ENCODE measurements at places on chromosomes 16 and 17. TPM values are rescaled to one million over a fixed set of nuclear protein-coding genes. Genes with fewer than 3 reads are reported as not detected.

DNA sequence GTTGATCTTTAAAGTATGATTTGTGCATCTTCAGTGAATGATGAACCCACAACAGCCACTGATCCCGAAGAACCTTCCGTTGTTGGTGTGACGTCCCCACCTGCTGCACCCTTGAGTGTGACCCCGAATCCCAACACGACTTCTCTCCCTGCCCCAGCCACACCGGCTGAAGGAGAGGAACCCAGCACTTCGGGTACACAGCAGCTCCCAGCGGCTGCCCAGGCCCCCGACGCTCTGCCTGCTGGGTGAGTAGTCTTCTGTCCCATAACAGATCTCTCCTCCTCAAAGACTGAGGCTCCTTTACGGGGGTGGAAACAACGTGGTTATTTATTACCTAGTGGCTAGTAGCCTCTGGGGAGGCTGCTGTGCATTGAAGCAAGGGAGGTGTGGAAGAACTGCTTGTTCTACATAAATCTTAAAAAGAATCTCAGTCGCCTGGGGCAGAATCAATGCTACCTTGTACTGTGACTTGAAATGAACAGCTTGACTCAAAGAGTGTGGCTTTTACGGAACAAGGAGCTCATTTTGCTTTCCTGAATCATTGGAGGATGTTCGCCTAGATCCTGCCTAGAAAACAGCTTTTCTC is 63.0 kb upstream of the CLEC18A start:
- peaks cover 12% of the 10 kb centered on the region for H3K4me1 ChIP-seq
- DNase-seq = no peak

GRCh38 chr17:78903101-78903779 is at the start of gene CEP295NL:
Gene CEP295NL, minus strand, starts transcription at chr17:78903201. Its CDS starts 1,373 bp downstream, at chr17:78901828.
- H3K27me3 ChIP-seq = no peaks in the 10 kb centered on the region
- H3K4me1 ChIP-seq = peaks cover 45% of the 10 kb centered on the region
- H3K36me3 ChIP-seq = peaks cover 12% of the 10 kb centered on the region
- no peak within 1 kb of the TSS for H3K27ac ChIP-seq

DNA sequence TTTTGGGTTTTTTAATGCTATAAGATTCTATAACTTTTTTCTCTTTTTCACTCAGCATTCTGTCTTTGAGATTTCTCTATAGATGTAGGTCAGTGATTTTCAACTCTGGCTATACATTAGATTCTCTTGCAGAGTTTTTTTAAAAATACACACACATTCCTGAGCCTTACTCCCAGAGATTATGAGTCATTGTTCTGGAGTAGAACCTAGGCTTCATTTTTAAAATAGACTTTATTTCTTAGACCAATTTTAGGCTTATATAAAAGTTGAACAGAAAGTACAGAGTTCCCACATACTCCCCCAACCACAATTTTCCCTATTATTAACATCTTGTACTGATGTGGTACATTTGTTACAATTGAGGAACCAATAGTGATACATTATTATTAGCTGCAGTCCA is 63.3 kb downstream of the CYB561 start:
- H3K36me3 ChIP-seq = no peaks in the 10 kb centered on the region
- no peak overlapping the region for H3K27ac ChIP-seq
- H3K4me3 ChIP-seq = no peak overlapping the region
- H3K4me1 ChIP-seq = peaks cover 33% of the 10 kb centered on the region
- no peak for DNase-seq

GRCh38 chr16:88651276-88651988 is 579 bp upstream of the CYBA start:
- peaks cover 7% of the 10 kb centered on the region for H3K4me1 ChIP-seq
- H3K27me3 ChIP-seq = no peaks in the 10 kb centered on the region
- H3K36me3 ChIP-seq = peaks cover 17% of the 10 kb centered on the region
- H3K27ac ChIP-seq = peak overlapping the region; percentile 39
- H3K4me3 ChIP-seq = peak overlapping the region; percentile 74

DNA sequence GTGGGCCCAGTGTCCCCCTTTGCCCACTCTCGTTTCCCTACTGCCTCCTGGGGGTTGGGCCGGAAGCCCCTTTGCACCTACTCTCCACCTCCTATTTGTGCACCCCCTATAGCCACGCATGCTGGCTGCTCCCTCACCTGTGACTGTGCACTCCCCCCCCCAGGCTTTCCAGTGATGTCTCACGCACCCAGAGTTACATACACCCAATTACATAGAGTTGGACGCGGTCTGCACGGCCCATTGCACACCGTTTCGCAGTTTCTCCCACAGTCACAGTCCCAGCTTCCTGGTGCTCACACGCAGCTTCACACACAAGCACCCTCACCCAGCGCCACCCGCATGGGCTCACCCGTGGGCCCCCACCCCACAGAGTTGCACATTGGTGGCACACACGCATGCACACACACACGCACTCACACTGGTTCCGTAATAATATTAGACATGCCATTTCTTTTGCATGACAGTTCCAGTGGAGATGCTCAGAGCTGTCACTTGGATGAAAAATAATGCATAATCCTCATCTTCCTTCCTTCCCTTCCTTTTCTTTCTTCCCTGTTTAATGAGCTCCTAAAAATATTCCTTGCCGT is 21.5 kb upstream of the C1QL1 start:
- no peaks in the 10 kb centered on the region for H3K4me1 ChIP-seq
- H3K4me3 ChIP-seq = no peak overlapping the region
- no peaks in the 10 kb centered on the region for H3K36me3 ChIP-seq
- H3K27me3 ChIP-seq = no peaks in the 10 kb centered on the region

GRCh38 chr17:2222301-2222700 is 81.3 kb downstream of the SMG6 start:
- no peaks in the 10 kb centered on the region for H3K36me3 ChIP-seq
- H3K27ac ChIP-seq = no peak overlapping the region
- H3K4me1 ChIP-seq = peaks cover 25% of the 10 kb centered on the region
- DNase-seq = no peak

The PYY gene
- total RNA-seq = not detected

The KRTAP9-1 gene
- not detected for total RNA-seq

GRCh38 chr16:61148930-61149329 is 887.3 kb downstream of the CDH8 start:
- H3K27ac ChIP-seq = no peak overlapping the region
- no peaks in the 10 kb centered on the region for H3K4me1 ChIP-seq
- DNase-seq = no peak
- no peak overlapping the region for H3K4me3 ChIP-seq
- H3K36me3 ChIP-seq = no peaks in the 10 kb centered on the region

DNA sequence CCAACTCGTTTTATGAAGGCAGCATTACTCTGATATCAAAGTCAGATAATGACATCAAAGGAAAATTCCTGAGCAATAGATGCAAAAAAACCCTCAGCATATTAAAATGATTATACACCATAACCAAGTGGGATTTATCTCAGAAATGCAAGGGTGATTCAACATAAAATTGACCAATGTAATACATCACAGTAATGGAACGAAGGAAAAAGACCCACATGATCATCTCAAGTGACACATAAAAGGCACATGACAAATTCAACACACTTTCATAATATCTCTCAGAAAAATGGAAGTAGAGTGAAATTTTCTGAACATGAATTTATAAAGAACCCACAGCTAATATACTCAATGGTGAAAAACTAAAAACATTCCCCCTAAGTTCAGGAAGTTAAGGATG is 118.8 kb downstream of the ITFG1 start:
- H3K4me1 ChIP-seq = no peaks in the 10 kb centered on the region
- H3K4me3 ChIP-seq = no peak overlapping the region
- no peak for DNase-seq
- no peak overlapping the region for H3K27ac ChIP-seq
- H3K27me3 ChIP-seq = no peaks in the 10 kb centered on the region

The AMDHD2 gene
- total RNA-seq = 42.6 TPM

All from thoracic aorta (tissue), 2 donors.